Tibial nerve (tissue), 4 donors: ENCODE measurements at places on chromosomes 1 and 21. TPM values are rescaled to one million over a fixed set of nuclear protein-coding genes. Genes with fewer than 3 reads are reported as not detected.

The SERPINC1 gene
- not detected for total RNA-seq

The FCER1A gene
- total RNA-seq, result not detected

The ADORA3 gene
- total RNA-seq, result 9.2 TPM

The WNT3A gene
- not detected for total RNA-seq

GRCh38 chr1:246067432-246068216, 439.5 kb downstream of the SMYD3 start:
- no peak for DNase-seq

GRCh38 chr1:62608905-62609304, 11.6 kb downstream of the ANGPTL3 start:
- no peak for DNase-seq

DNA sequence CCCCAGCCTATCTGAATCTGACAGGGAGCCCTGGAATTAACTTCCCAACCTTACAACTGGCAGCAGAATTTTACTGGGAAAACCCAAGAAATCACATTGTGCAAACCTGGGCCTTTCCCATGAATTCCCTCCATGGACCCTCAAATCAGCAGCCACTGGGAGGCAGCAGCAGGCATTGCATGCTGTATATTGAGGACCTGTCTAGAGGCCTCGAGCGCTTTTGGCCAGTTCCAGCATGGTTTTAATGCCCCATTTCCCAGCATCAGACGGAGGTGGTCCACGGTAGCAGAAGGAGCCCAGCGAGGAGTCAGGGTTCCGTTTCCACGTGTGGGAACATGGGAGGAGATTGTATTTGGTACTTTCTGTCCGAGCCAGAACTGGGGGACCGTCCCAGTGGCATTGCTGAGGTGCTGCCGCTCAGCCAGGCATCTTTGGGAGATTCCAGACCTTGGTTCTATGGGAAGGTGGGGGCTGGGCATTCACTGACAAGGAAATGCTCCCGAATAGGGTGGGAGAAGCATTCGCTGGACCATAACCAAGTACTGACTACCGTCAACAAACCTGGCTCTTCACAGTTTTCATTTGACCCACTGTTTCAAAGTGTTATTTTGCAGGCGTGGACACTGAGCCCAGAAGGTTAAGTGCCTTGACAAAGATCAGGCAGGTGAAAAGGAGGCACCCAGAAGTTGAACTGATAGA, 15.9 kb downstream of the BMP8A start:
- no peak for DNase-seq

DNA sequence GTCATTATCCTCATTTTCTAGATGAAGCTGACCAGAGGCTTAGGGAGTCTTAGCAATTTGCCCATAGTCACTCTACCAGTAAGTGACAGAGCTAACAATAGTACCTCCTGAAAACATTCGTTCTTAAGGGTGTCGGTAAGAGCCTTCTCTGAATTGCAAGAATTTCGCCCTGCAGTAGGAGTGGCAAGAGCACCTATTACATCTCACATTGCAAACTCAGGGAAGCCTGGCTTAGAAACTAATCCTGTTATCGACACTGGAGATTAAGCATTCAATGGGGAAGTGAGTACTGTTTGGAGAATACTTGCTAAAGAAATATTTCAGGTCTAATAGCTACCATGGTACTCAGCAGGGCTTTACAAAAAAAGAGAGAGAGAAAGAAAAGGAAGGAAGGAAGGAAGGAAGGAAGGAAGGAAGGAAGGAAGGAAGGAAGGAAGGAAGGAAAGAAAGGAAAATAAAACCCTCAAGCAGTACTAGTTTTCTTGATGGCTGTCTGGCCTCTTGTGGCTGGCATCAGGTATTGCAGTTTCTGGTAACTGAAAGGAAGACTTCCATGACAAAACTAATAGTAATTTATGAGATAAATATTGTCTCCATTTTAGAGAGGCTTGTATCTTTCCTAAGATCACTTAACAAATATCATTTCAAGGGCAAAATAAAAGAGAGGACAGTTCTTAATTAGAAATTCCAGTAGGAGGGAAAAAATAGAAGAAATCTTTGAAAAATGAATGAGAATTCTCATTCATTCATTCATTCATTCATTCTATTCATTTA, 10.4 kb downstream of the C1orf226 start:
- DNase-seq, result no peak

DNA sequence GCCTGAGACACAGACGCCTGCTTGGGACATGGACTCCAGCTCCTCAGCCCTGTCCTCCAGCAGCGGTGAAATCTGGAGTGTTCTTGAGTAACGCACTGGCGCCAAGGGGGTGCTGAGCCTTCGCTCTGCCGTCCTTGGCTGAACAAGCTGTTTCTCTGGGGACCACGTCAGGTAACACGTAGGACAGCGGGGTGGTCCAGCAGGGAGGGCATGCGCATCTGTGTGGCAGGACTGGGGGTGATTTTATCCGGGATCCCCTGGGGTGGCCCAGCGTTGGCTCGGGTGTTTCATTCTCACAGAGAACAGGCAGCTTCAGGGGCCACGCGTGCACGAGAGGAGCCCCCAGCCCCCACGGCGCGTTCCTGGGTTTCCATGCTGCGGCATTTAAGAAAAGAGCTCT, 61.2 kb downstream of the AGPAT3 start:
- DNase-seq, result no peak

DNA sequence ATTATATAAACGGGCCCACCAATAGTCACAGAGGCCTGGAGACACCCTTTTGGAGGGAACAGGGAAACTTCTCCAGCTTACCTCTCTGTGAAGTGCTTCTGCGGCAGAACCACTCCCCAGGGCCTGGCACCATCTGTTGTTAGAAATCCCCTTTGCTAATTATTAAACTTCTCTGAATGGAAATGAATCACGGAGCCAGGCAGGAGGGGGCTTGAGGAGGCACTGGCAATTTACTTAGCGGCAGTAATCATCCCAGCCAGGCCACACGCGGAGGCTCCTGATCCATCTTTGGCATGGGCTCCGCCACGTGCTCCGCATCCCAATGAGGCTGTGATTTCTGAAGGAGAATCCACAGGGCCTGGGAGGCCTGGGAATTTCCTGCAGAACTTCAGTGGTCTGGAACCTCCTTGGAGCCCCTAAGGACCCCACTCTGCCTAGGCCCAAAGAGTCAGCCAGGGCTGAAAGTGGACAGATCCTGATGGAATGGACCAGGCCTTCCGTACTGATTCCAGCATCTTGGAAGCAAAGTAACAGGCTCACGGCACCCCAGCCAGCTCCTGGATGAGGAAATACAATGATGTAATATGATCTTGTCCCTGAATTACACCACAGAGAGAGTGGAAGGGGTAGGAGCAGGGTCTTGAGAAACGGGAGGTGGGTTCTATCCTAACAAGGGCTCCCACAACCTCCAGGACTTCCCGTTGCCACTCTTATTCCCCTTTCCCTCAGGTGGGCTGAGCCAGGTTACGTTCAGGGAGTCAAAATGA, 62.3 kb downstream of the GRIK3 start:
- DNase-seq, result no peak

GRCh38 chr1:203017692-203018091, 8.6 kb upstream of the PPFIA4 start:
- no peak for DNase-seq

DNA sequence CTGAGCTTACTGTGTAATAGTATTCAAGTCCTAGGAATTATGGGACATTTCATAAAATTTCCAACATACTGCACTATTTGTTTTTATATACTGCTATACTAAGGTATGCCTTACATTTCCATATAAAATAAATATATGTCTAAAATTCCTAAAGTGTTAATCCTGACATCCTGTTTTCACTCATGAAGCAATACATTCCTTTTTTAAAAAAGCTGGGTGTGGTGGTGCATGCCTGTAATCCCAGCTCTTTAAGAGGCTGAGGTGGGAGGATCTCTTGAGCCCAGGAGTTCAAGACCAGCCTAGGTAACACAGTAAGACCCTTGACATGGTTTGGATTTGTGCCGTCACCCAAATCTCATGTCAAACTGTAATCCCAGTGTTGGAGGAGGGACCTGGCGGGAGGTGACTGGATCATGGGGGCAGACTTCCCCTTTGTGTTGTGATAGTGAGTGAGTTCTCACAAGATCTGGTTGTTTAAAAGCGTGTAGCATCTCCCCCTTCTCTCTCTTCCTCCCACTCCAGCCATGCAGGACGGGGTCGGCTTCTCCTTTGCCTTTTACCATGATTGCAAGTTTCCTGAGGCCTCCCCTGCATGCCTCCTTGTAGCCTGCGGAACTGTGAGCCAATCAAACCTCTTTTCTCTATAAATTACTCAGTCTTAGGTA, 5.8 kb downstream of the CDC42BPA start:
- DNase-seq, result no peak

GRCh38 chr1:206693029-206693428, 8.3 kb downstream of the MAPKAPK2 start:
- no peak for DNase-seq
